ENCODE measurements at places on chromosomes 7 and 10. TPM values are rescaled to one million over a fixed set of nuclear protein-coding genes. Genes with fewer than 3 reads are reported as not detected.

The TSPAN15 gene
- total RNA-seq: 5.6 TPM

The IL15RA gene
- total RNA-seq: 5.3 TPM

The SH2B2 gene
- 8.9 TPM for total RNA-seq

The KCP gene
- total RNA-seq: 0.20 TPM

The FAM171A1 gene
- total RNA-seq: 24.2 TPM

The EMX2 gene
- 7.3 TPM for total RNA-seq

The PTPN20 gene
- 8.0 TPM for total RNA-seq

The CYP26A1 gene
- not detected for total RNA-seq

The CCL24 gene
- total RNA-seq: not detected

The CPA1 gene
- not detected for total RNA-seq

The IFT22 gene
- total RNA-seq: 50.0 TPM

The PAPOLB gene
- total RNA-seq: 0.10 TPM

The BCCIP gene
- total RNA-seq: 49.3 TPM

The NPY4R gene
- total RNA-seq: not detected

The PARD3 gene
- 67.3 TPM for total RNA-seq

The NEBL gene
- 3.0 TPM for total RNA-seq

The ASZ1 gene
- not detected for total RNA-seq

The AKR1C8 gene
- not detected for total RNA-seq

All from ovary (tissue), 10 donors.